AG08395 (cell line): ENCODE measurements at places on chromosomes 1 and 21.

- DNase-seq, result no peak
Observed at GRCh38 chr1:209172286-209172685, 411.2 kb upstream of the CAMK1G start.

DNA sequence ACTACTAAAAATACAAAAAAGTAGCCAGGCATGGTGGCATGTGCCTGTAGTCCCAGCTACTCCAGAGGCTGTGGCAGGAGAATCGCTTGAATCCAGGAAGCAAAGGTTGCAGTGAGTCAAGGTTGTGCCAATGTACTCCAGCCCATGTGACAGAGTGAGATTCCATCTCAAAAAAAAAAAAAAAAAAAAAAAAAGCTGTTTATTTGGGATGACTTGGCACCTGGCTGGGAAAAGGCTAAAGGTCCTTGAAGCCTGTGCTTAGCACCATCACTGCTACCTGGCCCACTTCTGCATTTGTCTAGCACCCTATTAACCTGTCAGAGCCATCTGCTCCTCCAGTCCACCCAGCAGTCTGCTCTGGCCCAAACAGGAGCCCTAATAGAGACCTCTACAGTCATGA is 25.0 kb downstream of the PRDX6 start:
- DNase-seq, result no peak

DNA sequence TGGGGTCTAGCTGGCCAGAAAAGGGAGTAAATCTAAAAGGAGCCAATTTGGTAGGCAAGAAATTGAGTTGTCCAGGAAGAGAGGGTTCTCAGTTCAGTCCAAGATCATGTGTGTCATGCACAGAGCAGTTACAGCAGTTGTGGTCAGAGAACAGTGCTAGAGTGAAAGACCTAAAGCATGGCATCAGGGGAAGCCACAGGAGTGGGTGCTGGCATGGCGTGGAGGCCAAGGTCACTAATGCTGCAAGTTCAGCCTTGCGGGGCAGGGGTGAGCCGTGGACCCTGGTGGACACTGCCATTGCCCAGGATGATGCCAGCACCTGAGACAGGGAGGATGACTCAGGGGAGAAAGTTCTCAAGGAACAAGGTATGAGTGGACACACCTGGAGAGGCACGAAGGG is 16.6 kb upstream of the TMEM125 start:
- no peak for DNase-seq

GRCh38 chr1:59272507-59272906 is 24.4 kb upstream of the FGGY start:
- DNase-seq, result peak; percentile 49

DNA sequence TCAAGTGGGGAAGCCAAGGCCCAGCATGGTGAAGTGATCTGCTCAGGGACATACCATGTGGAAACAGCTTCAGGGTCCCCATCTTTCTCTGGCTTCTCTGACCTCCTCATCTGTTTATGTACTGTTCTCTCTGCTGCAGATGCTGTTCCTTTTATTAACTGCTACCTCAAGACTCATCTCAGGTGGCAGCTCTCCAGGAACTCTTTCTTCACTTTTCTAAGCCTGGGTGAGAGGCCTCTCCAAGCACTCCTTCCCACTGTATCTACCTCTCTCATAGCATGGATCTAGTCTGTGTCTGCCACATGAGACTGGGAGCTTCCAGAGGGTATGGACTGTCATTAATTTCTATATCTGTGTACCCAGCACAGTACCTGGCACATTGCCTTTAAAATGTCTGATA is 73.4 kb upstream of the PPM1J start:
- no peak for DNase-seq

DNA sequence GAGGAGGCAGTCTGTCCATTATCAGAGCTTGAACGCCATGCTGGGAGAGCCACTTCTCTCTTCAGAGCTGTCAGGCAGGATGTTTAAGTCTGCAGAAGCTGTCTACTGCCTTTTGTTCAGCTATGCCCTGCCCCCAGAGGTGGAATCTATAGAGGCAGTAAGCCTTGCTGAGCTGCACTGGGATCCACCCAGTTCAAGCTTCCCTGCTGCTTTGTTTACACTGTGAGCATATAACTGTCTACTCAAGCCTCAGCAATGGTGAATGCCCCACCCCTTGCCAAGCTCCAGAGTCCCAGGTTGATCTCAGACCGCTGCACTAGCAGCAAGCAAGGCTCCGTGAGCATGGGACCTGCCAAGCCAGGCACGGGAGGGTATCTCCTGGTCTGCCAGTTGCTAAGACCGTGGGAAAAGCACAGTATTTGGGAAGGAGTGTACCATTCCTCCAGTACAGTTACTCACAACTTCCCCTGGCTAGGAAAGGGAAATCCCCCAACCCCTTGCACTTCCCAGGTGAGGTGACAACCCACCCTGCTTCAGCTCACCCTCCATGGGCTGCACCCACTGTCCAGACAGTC is 32.5 kb downstream of the RGS13 start:
- DNase-seq, result no peak

DNA sequence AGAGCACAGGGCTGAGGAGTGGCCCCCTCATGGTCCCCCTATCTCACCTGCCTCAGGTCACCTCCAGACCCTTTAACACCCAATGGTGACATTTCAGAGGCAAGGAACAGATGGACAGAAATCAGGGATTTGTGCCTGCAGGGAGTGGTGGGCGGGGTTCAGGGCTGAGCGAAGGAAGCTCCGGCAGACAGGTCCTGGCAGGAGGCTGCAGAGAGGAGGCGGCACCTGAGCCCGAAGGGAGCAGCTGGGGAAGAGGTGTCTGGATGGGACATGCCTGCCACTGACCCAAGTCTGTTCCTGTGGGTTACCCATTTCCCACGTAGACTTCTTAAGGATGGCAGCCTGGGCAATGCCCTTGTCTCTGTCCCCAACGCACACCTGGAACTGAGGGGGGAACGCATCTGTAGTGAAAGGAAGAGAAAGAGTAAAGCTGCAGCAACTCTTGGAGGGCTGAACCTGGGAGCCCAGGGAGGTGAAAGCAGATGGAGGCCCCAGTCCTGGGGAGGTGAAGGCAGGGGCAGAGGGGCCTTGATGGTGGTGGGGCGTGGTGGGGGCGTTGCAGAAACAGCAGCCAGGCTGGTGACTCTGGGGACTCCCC is 61.6 kb upstream of the ADARB1 start:
- no peak for DNase-seq

DNA sequence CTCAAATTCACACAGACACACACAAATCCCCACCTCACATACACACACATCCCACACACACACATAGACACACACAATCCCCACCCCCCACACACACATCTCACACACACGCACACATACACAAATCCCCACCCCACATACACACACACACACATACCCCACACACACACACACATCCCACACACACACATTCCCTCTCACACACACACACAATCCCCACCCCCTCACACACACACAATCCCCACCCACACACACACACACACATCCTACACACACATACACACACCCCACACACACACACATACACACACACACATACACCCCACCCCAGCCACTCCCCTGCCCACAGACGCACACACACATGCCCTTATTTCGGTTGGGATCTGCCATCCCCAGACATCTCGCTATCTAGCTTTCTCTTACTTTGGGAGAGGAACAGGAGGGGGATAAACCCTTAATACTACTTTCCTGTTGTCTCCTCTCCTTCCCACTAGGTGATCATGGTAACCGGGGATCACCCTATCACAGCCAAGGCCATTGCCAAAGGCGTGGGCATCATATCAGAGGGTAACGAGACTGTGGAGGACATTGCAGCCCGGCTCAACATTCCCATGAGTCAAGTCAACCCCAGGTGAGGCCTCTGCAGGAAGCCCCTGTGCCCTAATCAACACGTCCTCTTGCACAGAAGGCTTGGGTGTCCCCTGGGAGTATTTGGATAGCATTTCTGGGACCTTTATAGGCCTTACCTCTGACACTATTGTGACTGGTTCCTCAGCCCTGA is 17.2 kb upstream of the ATP1A4 start:
- no peak for DNase-seq

DNA sequence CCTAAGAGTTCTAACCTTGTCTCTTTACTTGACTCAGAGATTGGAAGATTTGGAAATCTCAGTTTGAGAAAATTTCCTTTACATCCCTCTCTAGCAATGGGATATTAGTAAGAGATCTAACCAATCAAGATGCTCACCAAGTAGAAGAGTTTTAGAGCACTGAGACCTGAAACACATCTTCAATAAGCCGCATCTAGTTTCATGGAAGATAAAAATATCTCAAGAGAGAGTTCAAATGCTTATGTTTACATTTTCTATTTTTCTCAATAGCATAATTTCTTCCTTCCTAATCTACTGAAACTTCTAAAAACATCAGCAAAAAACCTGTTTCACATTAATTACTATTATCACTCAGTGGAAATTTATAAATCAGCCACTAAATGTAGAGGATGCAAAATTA is 165.1 kb downstream of the APP start:
- no peak for DNase-seq

- no peak for DNase-seq
Observed at GRCh38 chr1:21625390-21626190, 43.6 kb downstream of the RAP1GAP start.

DNA sequence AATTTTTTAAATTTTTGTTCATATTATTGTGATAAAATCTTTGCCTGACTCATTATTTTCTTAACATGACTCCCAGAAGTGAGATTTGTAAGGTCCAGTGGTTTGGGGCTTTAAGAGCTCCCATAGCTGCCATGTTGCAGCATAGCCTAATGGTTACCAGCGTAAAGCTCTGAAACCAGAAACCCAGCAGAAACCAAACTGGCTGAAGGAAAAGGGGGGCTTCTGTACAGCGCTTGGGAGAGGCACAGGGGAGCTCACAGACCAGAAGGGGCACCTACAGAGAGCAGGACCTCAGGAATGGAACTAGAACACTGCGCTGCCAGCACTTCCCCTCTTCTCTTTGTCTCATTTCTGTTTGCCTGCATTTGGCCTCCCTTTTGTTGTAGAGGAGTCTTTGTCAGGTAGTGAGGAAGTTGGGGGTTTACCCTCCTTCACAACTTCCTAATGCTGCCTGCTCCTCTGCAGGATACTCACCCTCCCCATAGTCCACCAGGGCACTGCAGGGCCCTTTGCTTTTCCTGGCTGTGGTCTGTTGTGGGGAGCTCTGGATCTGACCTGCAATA is 2.6 kb upstream of the PYCR2 start:
- no peak for DNase-seq

- DNase-seq, result no peak
Observed at GRCh38 chr1:66323958-66324625, 209.9 kb upstream of the SGIP1 start.

- no peak for DNase-seq
Observed at GRCh38 chr1:180558664-180559063, at the start of gene OVAAL. OVAAL (plus strand) TSS chr1:180558964.

- DNase-seq, result no peak
Observed at GRCh38 chr1:118143831-118144230, 41.2 kb downstream of the SPAG17 start.

DNA sequence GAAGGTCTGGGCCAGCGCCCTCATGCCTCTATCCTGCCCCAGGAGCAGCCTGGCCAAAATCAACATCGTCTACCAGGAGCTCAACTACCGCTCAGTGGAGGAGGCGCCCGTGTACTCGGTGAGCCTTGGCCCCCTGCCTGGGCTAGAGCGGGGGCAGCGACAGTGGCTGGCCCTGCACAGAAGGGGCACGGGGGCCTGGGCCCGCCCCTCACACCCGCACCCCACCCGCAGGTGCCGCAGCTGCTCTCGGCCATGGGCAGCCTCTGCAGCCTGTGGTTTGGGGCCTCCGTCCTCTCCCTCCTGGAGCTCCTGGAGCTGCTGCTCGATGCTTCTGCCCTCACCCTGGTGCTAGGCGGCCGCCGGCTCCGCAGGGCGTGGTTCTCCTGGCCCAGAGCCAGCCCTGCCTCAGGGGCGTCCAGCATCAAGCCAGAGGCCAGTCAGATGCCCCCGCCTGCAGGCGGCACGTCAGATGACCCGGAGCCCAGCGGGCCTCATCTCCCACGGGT is 10.8 kb downstream of the SCNN1D start:
- DNase-seq, result no peak

DNA sequence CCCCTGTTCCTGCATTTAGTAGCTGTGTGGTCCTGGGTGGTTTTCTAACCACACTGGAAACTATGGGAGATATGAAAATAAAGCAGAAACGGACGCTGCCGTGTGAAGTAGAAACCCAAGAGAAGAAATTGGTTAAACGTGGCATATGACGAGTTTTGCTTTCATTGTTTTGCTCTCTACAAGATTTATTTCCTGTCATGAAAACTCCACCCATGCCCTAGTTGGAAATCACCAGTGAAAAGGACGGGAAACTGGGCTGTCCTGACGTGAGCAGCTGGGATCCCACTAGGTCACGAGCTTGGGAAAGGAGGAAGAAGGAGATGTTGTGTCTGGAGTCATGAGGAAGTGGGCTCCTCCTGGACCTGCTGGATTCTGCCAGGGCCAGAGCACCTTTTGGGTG is 120.8 kb upstream of the GADD45A start:
- peak; percentile 57 for DNase-seq

DNA sequence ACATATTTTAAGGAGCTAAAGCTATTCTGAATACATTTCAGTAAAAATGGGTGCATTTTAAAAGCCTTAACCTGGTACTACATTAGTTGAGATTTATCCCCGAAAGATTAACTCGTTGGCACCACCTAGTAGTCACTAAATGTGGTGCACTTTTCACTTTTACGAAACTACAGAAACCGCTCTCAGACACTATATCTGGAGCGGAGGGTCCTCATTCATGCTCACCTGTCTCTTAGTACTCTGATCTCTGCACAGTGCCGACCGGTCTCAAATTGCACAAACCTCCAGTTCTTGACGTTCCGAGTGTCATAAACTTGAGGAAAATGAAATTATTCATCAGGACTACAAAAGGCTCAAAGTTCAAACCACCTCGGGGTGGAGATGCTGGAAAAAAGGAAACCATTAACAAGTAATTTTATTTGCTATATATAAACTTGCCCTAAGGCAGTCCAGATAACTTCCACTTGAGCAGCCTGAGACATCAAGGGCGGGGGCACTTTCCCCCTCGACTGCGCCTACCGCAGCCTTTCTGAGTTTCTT is 722 bp downstream of the LZIC start:
- peak; percentile 69 for DNase-seq

DNA sequence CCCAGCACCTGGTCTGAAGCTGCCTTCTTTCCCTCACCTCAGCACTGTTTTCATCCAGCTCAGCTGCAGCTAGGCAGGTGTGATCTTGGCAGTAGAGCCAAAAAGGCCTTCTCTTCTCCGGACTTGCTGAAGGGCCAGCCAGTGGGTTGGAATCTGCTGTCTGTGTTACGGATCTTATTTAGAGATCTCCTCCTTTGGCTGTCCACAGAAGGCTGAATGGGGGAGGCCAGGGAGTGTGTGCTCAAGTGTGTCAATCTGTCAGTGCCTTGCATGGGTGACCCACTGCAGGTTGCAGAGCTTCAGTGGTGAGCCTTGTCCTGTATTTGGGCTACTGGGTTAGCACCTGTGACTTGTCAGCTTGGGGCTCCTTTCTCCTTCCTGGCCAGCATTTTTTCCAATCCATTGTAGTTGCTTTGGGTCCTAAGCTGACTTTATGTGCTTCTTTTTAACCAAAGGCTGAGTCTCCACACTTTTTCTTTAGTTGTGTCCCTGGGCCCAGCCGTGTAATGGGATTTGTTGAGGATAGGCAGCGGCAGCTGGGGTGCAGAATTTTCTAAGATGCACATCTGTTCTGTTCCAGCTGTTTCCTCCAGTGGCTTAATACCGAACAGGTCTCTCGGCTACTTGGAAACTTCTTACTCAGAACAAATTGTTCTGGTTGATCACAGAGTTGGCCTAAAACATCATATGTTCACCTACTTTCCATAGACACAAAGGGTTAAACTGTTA is 126.8 kb downstream of the PEX14 start:
- no peak for DNase-seq
